ENCODE measurements at places on chromosomes 2 and 18.

DNA sequence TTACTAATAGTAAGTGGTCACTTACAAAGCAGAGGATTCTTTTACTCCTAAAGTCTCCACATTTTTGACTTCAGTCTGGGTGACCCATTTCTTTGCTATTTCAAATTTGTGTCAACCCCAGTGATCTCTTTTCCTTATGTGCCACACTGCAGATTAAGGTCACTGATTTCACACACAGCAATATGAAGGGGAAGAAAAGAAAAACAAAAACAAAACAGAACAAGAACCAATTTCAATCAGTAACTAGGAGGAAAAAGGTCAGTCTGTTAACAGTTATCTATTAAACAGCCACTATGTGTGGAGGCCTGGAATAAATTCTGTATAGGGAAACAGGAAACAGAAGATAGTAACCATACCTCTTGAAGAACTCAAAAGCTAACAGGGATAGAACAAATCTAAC, 72.0 kb upstream of the ACVR2A start:
- DNase-seq: no peak

DNA sequence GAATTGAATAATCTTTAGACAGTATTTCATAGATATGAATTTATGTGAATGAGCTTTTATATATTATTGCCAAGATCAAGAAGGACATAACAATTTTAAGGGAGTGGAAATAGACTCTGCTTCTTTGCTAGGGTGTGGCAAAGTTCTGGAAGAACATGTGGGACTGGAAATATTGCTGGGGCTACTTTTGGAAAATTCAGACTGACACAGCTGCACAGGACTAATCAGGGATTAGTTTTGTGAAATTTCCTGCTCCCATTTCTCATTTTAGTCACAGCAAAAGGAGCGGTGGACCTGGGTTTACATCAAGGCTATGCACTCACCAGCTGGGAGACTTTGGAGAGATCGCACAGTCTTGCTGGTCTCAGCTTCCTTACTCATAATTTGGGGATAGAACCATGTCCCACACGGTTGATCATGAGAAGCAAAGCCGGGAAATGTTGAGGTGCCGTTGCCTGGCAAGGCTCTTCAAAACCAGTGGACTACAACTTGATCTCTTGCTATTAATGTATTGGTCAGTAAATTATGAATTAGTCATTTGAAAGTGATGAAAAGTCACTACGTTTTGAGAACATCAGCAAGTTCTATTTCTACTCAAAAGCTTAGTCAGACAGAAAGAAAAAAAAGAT, 42.4 kb downstream of the IL1RL2 start:
- no peak for DNase-seq

DNA sequence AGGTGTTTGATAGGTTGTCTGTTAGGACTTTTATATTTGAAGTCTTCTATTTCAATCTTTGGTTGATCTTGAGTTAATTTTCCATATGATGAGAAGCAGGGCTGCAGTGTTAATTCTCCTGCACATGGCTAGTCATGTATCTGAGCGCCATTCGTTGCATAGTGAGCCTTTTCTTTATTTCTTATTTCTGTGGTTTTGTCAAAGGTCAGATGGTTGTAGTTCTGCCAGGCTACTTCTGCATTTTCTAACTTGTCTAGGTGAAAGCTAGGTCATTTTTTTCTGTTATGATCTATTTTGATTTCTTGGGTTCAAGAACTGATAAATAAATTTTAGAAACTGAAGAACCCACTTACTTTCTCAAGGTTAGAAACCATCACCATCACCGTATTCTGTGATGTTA, 56.7 kb downstream of the CCDC74A start:
- no peak for DNase-seq

GRCh38 chr18:22046473-22046872, 122.9 kb upstream of the GATA6 start:
- DNase-seq: no peak

DNA sequence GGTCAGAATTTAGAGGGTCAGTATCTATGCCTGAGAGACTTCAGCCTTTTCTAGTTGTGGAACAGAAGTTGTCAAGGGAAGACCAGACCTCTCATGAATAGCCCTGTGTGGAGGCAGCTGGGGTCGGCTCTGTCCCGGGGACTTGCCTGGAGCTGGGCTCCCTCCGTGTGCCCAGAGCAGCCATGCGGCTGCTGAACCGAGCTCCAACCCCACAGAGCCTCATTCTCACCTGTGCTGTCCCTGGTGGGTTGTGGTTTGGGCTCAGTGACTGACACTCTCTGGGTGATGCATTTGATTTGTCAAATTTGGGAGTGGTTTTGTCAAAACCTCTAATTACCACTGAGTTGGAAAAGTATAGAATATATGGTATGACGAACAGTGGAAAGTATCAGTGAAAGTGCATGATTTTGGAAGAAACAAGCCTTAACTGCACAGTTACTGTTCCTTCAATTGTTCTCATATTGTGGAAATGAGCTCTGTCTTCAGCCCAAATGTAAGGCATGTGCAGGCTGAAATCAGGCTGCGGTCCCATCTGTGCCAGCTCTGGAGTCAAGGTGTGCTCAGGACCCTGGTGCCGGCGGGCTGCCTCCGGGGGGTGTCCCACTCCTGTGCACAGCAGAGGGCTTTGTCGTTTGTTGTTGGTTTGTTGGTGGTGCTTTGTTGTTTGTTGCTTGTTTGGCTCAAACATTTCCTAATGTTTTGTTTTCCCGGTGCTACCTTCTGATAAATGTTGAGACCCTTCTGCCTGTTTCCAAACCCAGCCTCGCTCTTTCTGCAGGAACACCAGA, 200.3 kb downstream of the SNTG2 start:
- DNase-seq: no peak

DNA sequence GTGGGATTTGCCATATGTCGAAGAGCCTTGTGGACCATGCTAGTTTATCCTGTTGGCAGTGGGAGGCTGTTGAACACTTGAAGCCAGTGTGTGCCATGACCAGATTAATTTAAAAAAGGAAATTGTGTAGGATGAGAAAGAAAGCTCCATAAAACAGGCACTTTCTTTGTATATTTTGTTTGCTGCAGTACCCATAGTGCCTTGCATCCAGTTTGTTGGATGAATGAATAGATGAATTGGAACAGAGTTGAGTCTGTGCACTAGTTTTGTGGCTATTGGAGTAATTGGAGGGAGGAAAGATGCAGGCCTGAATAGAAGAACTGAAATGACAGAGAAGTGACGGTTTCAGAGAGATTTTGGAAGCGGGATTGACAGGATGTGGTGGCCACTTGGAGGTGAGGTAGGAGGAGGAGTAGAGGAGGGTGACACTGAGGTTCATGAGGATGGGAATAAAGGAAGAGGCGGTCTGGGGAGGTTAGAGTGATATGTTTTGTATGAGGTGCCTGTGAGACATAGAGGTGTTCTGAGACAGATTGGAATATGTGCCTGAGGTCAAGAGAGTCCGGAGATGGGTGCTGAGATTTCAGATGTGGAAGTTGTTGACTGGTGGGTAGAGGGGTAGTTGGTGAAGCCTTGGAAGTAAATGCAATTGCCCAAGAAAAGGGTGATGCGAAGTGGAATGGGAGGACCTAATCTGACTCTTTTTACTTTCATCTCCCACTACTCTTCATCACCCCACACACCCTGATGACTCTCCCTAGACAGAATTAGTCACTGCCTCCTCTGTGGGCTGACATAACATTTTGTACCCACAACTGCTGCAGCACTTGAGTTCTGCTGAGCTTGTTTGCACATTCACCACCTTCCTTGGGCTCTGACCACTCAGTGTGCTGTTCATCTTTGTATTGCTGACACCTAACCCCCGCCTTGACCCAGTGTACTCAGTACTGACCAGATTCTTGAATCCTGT, 5.1 kb downstream of the DGUOK start:
- DNase-seq: peak; percentile 58

GRCh38 chr2:140472676-140473075, 1658.1 kb downstream of the LRP1B start:
- DNase-seq: no peak

DNA sequence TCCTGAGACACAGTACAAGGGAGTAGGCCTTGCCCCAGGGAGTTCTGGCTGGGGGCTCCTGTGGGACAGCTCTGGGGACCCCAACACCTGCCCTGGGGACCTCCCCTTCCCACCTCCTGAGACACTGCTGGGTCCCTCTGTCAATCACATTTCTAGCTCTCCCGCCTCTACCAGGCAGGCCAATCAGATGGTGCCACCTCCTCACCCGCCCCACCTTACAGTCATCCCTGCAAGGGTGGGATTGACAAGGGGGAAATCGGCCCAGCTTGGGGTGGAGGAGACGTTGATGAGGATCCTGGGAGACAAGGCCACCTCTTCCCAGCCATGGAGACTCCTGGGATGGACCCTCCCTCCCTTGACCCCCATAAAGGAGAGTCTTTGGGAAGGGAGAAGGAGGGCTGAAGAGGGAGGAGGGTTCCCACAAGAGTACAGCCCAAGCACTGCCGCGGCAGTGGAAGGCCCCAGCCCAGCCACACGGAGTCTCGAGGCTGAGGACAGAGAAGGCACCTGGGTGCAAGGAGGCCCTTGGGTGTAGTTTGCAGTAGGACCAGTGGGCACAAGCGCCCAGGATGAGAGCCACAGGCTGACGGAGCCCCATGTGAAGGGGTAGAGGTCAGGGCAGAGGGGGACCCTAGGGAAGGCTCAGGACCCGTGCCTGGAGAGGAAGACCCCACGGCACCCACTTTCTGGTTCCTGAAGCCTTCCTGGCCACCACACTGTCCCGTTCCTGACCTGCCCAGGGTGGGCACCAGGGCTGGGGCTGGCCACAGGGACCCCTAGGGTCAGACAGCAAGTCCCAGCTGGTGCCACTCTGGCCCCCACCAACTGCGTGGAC, 109.9 kb upstream of the OTOS start:
- no peak for DNase-seq

GRCh38 chr2:240812721-240813120, 7.3 kb downstream of the KIF1A start:
- DNase-seq: no peak

DNA sequence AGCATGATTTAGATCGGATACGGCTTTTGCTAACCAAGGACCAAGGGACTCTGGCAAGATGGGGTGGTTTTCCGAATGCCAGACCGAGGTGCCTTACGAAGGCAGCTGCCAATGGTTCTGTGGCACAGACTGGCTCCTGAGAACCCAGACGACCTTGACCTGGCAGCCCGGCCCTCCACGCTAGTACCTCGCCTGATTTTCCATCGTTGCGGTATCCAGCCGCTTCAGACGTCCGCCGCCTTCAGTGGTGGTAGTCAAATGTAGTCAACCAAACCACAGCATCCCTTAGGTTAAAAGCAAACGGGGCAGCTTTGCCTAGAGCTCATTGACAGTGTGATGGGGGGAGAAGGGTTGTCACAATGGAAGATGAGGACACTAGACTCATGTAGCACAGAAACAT, 42.6 kb downstream of the GBX2 start:
- DNase-seq: no peak

DNA sequence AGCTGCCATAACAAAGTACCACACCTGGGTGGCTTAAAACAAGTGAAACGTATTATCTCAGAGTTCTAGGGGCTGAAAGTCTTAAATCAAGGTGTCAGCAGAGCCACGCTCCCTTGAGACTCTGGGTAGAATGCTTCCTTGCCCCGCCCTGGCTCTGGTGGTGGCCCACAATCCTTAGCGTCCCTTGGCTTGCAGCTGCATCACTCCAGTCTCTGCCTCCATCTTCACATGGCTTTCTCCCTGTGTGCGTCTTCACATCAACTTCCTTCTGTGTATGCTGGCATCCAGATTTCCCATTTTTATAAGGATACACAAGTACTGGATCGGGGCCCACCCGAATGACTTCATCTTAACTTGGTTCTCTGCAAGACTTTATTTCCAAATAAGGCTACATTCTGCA, 62.5 kb downstream of the MRO start:
- DNase-seq: no peak

GRCh38 chr2:194346193-194346592, 1310.8 kb upstream of the SLC39A10 start:
- no peak for DNase-seq

GRCh38 chr2:190571686-190572085, 37.2 kb upstream of the NEMP2 start:
- no peak for DNase-seq

- DNase-seq: no peak
Observed at GRCh38 chr18:3760741-3761140, 310.8 kb downstream of the TGIF1 start.

DNA sequence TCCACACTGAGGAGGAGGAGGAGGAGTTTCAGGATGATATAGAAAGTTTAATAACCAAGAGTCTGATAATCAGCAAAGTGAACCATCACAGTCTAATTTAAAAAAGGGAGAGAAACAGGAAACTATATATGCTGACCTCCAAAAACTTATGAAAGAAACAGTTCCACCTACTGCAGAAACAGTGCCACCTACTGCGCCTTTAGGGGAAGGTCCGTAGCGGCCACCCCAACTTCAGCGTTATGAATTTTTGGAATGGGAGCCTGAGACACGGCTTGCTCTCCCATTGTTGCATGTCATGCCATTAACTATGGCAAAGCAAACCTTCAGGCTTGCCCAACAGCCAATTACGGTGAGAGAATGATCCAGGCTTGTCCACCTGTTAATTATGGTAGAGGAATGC, 1719.2 kb upstream of the LRRTM1 start:
- no peak for DNase-seq

GRCh38 chr18:27656167-27656778, 471.2 kb upstream of the CHST9 start:
- no peak for DNase-seq

DNA sequence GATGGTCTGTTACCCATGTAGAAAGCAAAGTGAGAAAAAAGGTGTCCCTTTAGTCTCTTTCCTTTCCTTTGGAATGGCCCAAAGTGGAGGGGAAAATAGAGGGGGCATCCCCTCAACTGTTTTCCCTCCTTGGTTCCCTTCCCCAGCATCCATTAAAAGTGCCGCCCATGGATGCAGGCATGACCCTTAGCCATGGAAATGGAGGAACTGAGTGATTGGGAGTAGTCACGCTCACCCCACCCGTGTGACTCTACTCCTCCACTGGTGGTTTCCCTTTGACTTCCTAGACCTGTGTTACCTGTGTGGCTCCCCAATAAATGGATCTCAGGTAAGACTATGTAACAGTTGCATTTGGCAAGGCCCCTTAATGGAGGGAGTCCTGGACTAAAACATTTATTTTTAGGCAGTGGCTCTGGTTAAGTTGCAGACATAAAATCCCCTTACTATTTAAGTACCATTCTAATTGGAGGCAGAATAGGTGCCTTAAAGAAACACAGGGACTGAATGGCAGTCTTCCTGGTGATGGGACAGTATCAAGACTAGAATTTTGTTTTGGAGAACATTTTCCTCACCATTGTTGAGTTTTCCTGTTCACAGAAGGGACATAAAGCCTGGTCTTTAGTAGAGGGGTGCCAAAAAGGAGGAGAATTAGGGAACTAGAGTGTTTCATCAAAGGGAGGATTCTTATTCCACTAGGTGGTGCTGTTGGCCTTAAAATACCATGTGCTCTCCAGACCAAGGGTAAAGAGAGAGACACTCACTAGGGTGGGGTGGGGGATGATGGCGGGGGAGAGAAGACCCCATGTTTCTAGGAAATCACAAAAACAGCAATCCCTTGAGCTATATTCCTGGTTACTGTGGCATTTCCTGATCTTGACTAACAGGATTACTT, 25.7 kb upstream of the PLA2R1 start:
- DNase-seq: no peak

- DNase-seq: no peak
Observed at GRCh38 chr2:195534971-195535370, 122.1 kb upstream of the SLC39A10 start.
